ENCODE measurements at places on chromosomes 11 and 22.

DNA sequence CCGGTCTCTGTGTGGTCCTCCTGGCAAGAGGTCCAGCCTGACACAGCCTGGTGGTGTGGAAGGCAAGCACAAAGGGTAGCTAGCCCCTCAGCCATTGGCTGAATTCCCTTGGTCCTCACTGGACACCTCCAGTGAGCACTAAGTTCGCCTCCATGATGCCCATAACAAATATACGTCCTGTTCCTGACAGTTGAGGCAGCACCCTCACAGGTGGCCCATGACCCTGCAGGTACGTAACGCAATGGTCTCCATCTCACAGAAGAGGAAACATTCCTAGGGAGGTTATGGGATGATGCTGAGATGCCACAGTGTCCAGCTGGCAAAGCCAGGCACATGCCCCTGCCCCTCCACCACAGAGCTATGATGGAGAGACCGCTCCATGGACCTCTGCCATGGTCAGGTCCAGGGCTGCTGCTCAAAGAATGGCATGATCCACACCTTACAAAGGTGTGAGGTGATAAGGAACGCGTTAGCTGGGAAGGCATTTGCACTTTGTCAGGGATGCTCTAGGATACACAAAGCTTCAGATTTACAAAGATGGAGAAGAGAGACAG lies 1.4 kb upstream of the GNAZ start:
- no peak for DNase-seq

DNA sequence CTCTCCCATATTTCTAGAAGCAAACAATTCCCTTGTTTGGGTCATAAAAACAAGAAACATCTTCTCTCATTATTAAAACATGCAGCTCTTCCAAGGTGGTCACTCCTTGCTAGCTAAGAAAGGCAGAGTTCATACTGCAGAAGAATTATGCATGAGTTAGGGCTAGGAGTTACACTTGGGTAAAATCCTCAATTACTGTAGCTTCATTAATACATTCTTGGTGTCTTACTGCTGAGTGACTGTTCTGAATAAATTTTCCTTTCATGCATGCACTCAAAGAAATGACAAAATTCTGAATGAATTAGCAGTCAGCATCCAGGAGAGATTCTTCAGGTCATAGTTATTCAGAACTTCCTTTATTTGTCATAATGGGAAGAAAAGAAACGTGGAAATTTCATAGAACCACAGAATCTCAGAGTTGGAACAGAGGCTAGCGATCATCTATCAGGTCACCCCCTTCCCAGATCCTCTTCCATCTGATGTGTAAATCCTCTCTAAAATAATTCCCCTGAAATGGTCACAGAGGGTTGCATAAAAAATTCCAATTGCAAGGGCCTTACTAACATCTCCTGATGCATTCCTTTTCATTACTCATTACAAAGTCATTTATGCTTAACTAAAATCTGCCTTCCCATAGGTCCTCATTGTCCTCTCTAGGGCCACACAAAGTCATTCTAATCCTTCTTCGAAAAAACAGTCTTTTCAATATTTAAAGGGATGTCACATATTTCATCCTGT lies 771.5 kb downstream of the DLG2 start:
- no peak for DNase-seq

- DNase-seq: no peak
These were observed 15.9 kb downstream of the PTDSS2 start for GRCh38 chr11:465896-466530.

DNA sequence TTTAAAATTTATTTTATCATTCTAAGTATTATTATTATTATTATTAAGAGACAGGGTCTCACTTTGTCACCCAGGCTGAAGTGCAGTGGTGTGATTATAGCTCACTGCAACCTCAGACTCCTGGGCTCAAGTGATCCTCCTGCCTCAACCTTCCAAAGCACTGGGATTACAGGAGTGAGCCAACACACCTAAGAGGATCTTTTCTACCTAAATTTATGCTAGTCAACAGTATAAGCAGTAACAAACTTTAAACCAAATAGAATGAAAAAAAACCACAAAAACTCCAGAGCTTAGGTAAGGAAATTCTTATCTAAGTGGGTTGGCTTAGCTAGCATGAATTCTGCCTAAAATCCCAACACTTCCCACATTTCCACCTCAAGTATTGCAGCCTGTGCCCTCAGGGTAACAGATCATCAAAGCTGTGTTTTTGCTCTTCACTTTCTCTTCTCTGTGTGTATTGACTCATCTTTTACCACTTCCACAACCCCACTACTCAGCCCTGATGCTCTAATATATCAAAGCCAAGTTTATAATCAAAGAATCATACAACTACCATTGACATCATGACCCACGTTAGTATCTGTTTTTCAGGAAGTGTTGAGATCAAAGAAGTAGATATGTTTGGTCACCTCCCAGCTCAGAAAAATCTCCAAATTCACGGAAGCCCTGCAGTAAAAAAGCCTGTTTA lies 93.7 kb upstream of the SPON1 start:
- no peak for DNase-seq

DNA sequence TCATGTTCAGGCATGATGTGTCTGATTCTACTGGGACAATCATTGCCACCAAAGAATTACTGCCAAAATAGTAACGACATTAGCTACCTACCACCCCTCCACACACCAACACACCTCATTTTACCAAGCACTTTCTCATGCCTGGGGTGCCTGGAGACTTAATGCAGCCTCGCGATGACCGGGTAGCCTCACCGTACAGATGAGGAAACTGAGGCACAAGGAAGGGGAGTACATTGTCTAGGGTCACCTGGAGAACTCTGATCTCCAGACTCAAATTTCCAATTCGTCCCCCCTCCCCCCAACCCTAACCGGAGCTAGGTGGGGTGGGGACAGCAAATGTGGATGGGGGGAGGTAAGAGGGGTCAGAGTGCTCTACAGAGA lies 2.7 kb upstream of the RTN4RL2 start:
- DNase-seq: no peak

GRCh38 chr22:30275625-30276024 lies 9.0 kb upstream of the OSM start:
- no peak for DNase-seq

GRCh38 chr22:26835929-26836528 lies 178.6 kb downstream of the MIAT start:
- DNase-seq: no peak

DNA sequence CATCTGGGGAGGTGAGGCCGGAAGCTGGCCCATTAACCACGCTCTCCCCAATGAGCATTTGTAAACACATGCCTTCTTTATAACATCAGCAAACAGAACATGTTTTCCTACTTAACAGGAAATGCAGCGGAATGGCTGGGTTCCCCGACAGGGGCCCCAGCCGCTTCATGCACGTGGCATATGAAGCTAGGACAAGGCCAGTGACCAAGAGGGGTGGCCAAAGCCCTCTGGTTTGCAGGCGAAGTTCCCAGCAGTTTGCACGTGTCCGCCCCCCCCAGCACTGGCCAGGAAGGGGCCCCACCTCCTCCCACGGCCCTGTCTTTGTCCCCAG lies 38.7 kb upstream of the LINC01488 start:
- DNase-seq: peak; percentile 62

GRCh38 chr22:21074102-21074715 lies 28.5 kb downstream of the LRRC74B start:
- DNase-seq: no peak

- no peak for DNase-seq
These were observed 1623.3 kb upstream of the RAG2 start for GRCh38 chr11:38221295-38221694.

DNA sequence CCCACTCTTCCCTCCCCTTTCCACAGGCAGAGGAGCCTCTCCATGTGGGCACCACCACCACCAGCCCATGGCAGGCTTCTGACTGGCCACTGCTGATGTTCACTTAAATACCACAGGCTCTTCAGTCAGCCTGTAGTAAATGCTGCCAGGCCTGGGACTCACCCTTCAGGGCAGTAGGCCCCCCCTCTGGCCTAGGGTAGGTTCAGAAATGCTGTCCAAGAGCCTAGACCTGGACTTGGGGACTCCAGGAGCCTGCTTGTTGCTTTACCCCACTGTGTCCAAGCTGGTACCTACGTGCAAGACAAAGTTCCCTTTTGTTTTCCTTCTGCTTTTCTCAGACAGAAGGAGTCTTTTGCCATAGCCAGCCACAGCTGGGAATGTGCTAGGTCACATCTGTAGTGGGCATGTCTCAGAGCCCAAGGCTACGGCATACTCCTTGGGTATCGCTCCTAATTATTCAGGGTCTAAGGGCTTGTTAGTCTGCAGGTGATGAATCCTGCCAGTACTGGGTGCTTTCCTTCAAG lies 38.6 kb downstream of the TMEM135 start:
- DNase-seq: no peak

GRCh38 chr11:62888406-62888805 lies 7.7 kb downstream of the SLC3A2 start:
- DNase-seq: no peak

DNA sequence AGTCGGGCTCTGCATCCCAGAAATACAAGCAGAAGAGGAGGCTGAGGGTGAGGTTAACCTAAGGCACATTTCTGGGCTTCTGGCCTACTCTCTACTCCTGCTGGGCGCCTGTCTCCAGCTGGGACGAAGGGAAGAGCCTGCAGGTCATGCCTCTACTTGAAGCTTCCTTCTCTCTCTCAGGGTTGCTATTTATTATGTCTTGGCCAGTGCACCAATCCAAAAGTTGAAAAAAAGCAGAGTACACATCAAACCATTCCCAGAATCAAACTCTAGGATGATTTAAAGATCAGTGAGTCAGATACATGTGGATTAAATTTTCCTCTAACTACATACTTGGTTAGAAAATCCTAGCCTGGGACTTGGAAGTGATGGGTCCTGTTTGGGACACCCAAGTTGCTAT lies 60.2 kb upstream of the CDON start:
- DNase-seq: no peak

DNA sequence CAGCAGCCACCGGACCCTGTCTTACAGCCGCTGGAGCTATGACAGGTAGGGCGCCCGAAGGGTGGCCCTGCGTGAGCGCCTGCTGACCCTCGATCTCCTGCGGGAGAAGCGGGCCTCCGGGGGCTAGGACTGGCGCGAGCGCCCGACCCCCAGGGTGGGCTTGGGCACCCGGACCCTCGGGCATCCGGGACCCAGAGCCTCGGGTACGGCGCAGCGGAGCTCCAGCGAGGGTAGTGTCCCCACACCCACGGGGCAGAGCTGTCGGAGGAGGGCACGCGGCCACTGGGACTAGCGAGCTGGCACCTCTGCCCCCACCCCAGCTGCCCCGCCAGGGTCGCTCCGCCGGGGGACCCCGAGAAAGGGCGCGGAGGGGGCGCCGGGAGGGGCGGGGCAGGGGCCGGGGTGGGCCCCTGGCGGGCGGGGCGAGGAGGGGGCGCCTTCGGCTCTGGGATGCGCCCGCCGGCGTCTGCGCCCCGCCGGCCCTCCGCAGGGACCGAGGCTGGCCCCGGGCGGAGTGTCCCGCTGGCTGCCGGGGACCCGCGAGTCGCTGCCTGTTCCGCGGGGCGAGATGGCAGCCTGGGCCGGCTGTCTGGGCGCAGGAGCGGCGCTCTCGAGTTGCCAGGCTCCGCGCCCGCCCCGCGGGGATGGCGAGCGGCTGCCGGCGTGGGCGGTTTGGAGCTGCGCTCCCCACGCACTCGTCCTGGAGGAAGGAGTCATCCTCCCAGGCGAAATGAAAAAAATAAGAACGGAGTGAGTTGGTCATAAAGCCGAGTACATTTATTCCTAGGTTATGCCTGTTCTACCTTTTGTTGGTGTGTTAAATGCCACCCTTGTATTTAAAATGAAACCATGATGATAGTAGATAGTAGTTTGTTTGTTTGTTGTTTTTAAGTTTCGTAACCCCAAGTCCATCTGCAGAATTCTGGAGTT lies 32.4 kb downstream of the EIF3F start:
- DNase-seq: no peak

- no peak for DNase-seq
These were observed 14.0 kb downstream of the MYRF start for GRCh38 chr11:61766353-61766841.

DNA sequence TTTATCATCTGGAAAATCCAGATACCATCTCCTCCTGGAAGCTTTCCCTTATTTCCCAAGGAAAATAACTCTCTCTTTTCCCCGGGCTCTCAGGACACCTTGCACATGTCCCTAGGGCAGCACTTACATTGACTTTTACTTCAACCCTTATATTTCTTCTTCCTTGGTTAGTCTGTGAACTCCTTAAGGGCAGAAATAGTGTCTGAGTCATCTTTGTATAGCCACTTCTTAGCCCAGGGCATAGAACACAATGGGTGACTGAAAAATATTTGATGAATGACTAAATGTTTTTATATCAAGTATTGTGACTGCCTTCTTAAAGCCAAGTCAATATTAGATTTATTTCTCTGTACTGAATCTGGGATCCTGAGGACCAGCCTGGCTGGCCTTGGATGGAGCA lies 45.4 kb upstream of the MYOD1 start:
- no peak for DNase-seq

GRCh38 chr11:10285148-10285802 lies 8.7 kb downstream of the SBF2 start:
- no peak for DNase-seq

DNA sequence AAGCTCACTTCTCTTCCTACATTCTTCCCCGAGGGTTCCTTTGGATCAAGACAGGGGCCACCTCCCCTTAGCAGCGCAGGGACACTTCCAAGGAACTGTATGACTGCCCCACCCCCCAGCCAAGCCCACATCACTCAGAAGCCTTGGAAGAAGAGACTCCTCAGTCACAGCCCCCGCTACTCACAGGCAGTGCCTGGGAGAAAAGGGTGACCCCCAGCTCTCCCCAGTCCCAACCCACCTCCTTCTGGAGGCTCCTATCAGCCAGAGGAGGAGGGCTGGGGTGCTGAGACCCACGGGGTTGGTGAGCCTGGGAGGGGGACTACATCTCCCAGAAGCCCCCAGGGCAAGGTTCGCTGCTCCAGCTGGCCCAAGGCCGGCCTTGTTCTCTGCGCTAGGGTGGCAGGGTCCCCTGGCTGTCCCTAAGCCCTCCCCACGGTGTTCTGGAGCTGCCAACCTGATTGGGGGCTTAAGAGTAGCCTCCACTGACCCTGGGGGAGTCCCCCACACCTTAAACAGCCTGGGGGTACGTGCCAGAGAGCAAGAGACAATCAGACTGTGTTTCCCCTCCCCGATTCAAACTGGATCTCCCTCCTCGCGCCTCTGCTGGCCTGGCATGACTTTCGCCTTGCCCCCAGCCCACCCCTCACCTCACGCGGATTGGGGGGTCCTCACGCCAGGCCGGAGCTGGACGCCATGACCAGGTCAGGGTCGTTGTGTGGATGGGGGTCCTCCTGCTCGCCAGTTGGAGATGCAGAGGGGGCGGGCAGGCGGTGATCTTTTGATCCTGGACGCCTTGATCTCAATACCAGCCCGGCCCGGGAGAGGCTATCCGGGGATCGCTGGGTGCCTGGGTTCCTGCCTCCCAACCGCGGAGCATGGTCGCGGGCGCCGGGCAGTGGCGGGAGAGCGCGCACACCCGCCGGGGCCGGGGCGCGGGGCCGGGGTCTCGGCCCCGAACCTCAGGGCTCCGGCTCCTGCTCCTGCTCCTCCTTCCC lies 838 bp downstream of the BCL9L start:
- DNase-seq: no peak

DNA sequence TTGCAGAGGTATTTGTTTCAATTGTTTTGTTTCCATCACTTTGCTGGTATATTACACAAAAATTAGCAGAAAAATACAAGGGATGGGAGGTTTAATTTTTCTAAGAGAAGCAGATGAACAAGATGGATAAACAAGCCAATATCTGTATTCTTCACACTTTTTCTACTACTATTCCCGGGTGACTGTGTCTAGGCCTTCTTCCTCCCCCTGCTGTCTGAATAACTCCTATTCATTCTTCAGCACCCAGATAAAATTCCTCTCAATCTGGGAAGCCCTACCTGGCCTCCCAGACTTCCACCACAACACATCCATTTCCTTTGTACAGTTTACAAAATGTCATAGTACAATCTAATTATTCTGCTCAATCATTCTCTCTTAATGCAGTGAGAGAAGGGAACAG lies 666.6 kb upstream of the TENM4 start:
- no peak for DNase-seq

- peak; percentile 96 for DNase-seq
These were observed at the start of gene POLDIP3 for GRCh38 chr22:42614312-42615091. Gene POLDIP3 (minus strand): TSS chr22:42614883. CDS start chr22:42614857, 26 bp downstream.
